ENCODE measurements at places on chromosomes 7 and 10.

DNA sequence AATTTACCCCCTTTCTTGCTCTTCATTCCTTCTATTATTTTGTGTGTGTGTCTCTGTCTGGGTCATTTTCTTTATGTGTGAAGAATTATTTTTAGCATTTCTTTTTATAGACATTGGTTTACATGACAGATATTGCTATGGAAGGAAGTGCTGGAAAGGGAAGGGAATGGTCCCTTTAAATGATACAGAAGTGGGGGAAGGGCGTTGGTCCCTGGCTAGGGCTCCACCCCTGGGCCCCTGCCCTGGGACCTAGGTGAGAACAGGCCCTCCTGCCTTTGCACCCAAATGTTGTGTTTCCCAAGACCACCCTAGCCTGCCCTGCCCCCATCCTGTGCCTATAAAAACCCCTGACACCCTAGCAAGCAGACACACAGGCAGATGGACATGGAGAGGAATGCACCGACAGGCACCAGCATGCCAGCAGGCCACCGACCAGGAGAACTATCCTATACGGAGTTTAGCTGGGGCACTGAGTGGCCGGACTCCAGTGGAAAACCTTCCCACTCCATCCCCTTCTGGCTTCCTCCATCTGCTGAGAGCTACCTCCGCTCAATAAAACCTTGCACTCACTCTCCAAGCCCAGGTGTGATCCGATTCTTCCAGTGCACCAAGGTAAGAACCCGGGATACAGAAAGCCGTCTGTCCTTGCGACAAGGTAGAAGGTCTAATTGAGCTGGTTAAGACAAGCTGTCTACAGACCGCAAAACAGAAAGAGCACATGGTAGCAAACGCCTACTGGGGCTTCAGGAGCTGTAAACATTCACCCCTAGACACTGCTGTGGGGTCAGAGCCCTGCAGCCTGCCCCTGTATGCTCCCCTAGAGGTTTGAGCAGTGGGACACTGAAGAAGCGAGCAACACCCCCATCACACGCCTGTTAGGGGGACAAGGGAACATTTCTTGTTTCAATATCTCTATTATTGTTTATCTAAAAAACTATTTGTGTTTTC lies 515.7 kb downstream of the SORCS1 start:
- DNase-seq, result no peak

- no peak for DNase-seq
Observed at GRCh38 chr7:111012149-111012548, 78.8 kb upstream of the LRRN3 start.

GRCh38 chr10:69241575-69241974 lies 21.4 kb downstream of the HKDC1 start:
- DNase-seq, result no peak

- no peak for DNase-seq
Observed at GRCh38 chr7:40500219-40500618, 365.4 kb downstream of the SUGCT start.

DNA sequence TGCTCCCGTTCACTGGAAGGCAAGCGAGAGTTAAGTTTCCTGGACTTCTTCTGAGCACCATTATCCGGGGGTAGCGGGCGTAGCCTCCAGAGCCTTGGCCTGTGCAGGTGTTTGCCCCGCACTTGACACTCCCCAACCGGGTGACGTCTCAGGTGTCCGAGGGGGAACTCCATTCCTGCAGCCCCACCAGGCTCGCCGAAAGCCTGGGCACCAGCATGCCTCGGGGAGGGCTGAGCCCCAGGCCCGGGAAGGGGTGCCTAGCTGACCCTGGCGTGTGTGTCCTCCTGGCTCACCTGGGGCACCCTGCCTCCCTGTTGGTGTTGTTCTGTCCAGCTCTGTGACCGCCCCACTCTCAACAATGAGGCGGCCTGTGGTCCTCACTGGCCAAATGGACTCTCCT lies 109.4 kb upstream of the GPR26 start:
- no peak for DNase-seq

- no peak for DNase-seq
Observed at GRCh38 chr7:129853661-129854268, 99.0 kb downstream of the UBE2H start.

GRCh38 chr10:60374836-60375235 lies 14.8 kb downstream of the ANK3 start:
- no peak for DNase-seq

- DNase-seq, result no peak
Observed at GRCh38 chr7:107075863-107076574, 31.5 kb downstream of the PRKAR2B start.

- DNase-seq, result no peak
Observed at GRCh38 chr7:36840904-36841303, 116.6 kb upstream of the AOAH start.

- no peak for DNase-seq
Observed at GRCh38 chr10:132774181-132774901, 11.6 kb downstream of the NKX6-2 start.

DNA sequence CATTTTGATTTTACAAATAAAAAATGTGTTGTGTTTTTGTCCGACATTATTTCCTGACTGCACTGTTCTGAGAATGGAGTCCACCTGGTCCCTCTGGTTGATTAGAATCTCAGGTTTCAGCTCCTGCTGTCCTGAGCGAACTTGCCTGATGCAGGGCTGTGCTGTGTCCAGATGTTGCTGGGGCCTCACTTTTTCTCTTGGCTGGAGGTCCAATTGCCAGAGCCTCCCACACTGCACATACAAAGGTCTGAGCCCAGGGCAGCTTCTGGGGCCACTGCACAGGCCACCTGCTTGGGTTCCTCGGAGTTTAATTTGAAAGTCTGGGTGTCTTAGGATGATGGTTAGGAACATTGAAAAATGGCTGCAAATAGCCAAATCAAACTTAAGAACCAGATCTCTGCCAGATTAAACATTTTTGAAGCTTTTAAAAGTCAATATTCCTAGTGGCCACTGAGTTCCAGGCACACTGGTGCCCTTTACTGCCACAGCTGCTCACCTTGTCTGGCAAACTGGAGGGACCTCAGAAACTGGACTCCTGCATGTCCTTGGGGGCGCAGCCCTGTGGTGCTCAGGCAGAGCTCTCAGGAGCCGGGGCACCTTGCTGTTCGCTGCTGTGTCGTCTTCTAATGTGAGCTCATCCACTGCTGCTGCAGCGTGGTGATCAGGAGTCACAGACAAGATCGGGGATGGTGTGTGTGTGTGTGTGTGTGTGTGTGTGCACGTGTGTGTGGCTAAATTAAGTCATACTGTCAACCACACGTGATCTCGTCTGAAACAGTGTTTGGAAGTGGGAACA lies 75.0 kb downstream of the WDR37 start:
- DNase-seq, result no peak

DNA sequence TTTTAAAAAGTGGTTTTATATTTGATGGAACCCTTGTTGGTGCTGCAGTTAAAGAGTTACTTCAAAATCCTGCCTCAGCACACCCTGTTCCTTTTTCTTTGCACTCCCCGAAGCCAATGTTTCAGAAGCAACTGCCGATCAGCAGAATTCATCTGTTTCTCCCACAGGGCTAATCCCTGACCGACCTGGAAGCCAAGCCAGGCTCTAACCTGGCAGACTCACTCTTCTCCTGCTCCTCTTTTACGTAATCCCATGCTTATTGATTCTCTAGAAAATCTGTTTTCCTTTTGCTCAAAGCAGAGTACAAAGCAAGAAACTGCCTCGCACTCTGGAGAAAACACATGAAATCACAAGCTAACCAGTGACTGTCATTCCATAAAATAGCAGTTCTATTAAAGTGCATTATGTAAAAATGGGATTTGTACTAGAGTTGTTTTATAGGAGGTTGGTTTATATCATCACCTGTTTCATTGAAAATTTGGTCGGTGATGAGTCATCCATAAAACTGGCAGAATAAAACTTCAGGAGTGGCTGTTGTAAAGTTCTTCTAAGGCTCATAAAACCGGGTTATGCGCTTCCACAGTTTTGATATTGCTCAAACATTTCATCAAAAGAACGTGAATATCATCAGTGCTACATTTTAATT lies 99.9 kb downstream of the CNTNAP2 start:
- no peak for DNase-seq

DNA sequence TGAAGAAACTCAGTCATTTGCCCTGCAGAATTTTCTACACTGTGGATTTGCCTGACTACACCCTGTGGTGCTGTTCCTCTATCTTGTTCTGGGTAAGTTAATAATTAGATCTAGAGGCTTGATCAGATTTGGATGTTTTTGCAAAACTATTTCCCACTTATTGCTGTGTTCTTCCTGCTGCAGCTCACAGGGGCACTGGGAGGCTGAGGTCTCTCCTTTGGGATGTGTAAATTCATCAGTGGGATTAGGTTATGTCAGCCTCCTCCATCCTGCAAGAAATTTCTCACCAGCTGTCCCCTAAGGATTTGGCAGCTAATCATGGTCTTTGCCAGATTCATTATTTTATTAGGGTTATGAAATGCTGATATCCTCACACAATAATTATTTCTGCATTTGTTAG lies 148.1 kb upstream of the ZNF32 start:
- DNase-seq, result no peak

DNA sequence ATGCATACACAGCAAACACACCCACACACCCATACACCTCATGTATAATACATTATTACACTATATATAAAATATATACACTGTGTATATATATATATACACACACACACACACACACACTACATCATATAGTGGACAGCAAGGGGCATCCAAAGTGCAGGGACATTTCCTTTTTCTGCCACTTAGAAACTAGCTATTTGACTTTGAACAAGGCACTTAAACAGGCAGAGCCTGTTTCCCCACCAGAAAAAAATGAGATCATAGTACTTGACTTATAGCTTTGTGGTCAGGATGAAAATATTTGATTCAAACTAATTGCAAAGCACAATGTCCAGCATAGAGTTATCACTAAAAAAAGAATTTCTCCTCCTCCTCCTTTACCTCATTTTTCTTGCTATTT lies 254.3 kb upstream of the NPVF start:
- DNase-seq, result no peak

DNA sequence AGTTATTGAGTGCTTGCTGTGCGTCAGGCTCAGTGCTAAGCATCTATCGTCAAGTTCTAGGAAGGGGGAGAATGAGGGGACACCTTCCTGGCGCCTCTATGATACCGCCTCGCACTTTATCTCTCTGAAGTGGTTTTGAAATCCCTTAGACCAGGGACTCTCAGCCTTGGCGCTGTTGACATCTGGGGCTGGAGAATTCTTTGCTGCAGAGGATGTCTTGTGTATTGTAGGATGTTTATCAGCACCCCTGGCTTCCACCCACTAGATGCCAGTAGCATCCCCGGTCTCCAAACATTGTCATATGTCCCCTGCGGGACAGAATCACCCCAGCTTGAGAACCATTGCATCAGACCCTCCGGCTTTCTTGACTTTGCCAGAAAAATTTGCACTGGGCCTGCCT lies 285.5 kb downstream of the CCDC3 start:
- no peak for DNase-seq

GRCh38 chr7:13911909-13912308 lies 77.6 kb downstream of the ETV1 start:
- no peak for DNase-seq

DNA sequence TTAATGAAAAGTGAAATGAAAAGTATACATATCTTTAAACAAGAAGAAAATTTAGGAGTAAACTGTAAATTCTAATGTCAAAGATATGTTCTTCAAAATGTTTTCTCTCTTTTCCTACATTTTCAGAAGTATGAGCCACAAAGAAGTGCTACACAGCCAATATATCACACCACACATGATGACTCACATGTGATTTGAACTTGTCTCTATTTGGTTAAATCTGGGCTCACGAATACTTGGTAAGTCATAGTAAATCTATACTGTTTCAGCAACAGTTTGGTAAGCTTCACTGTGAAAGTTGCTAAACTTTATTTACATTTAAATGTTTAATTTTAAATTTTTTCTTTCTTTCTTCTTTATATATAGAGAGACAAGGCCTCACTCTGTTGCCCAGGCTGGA lies 380.6 kb upstream of the IGFBP3 start:
- DNase-seq, result no peak

DNA sequence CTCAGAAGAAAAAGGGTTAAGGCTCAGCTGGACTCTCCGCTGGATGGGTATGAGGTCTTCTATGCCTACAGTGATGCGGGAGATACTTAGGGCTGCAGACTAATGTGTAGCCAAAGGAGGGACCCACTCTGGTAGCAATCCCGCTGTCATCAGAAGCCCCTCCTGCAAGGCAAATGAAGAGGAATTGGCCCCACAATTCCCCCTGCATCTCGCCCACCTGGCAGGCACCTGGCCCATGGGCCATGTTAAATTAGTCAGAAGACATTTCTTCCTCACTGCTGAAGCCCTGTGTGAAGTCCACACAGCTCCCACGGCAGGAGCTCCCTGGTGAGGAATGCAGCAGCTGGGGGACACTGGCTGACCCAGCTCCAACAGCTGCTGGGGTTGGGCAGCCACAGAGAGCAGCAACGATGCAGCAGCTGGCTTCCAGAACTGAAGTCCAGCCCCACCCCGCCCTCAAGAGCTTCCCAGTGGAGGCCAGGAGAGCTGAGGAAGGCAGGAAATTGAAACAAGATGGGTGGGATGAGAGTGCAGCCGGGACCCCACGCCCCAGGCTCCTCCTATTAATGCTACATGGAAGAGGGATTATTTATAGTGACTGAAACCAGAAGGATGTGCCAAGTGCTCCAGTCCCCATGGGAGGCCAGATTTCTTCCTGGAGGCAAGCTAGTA lies 5.5 kb downstream of the VSTM4 start:
- peak; percentile 18 for DNase-seq

DNA sequence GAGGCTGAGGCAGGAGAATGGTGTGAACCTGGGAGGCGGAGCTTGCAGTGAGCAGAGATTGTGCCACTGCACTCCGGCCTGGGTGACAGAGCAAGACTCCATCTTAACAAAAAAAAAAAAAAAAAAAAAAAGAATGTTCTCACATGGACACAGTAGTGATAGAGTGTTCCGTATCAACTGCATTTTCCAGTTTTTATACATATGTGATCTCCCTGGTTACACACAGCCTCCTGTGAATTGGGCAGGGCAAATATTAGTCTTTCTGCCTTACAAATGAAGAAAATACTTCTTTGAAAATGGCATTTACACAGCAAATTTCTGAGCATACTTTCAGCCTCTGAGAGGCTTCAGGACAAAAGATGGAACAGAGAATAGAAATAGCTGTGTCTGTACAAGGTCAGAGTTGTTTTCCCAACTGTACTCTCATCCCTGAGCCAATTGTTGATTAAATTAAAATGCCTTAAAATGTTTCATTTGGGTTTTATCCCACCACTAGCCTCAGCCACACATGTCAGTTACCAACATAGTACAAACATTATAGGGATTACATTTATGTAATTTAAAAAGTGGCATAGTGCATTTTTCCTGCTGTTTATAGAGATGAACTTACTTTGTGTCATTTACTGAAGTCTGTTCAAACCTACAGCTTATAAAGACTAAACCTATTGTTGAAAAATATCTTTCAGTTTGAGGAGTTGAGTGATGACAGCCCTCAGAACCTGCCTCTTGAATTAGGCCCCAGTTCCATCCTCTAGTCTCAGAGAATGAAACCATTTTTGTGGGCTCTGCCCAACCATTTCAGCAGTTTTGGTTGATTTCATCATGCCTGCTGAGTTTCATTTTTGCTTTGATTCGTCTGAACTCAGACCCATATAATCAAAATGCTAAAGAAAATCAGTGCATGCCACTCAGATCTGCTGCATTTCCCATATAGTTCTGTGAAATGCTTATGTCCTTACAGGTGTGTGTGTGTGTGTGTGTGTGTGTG lies 609.4 kb upstream of the C7orf33 start:
- no peak for DNase-seq

- no peak for DNase-seq
Observed at GRCh38 chr10:48556713-48557112, 48.2 kb downstream of the ARHGAP22 start.

- no peak for DNase-seq
Observed at GRCh38 chr10:27625452-27626211, 120.0 kb downstream of the MKX start.
